ENCODE measurements at places on chromosomes 2 and 18.

DNA sequence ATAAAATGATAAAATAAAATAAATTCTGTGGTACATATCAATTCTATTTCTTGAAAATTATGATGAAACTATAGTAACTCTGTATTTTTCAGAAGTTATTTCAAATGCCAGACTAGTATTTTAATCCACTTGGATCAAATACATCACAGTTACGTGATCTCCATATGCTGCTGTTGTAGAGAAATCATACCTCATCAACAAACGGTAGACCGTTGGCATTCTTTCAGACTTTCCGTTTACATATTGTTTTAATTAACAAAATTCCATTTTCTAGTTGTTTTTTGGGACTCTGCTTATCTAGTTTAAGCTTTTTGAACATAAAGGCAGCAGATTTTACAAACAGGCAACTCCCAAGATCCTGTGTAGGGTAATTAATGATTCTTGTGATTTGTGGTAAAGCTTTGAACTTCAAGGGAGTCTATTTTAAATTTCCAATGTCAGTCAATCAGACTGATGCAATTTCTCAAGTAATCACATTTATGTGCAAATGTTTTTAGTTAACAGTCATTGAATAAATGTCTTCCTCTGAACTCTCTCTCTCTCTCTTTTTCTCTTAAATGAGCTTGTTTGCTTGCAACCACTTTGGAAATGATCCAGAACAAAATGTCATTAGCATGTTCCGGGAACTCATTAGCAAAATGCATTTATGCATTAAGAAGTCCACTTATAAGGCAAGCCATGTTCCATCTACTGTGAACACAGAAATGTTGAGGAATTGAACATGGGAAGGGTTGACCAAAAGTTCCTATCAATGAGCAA, 31.8 kb downstream of the NYAP2 start:
- DNase-seq, result no peak

GRCh38 chr18:65749841-65750240, 971 bp upstream of the CDH7 start:
- DNase-seq, result no peak

DNA sequence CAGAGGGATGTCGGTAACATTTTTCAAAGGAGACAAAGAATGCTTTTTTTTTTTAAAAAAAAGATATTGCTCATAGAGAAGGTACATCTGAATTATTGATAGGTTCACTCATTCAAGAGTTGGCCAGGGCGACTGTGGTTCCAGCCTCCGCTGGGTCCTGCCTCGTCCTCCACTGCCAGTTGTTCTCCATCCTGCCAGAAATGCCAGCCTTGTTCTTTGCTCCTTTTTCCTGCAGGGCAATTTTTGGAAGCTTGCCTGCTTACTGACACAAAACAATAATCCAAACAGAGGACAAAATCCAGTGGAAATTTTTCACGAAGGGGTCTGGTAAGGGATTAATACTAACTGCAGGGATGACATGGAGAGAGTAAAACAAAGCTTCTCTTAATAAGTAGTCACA, 1113.0 kb downstream of the CBLN2 start:
- no peak for DNase-seq

DNA sequence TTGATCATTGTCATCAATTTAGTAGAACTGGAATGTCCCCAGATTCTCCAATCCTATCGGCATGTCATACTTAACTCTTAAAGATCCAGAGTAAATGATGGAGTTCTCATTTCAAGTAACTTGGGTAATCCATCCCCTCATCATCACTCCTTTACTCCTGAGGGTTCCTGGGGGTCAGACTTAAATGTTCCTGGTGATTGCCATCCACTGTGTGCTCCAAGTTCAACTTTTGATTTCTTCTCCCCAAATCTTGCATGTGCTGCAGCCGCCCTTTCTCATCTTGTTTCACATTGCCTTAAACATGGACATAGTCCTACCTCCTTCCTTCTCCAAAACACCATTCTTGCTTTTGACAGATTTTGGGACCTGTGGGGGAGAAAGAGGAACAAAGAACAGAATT, 43.2 kb downstream of the HNMT start:
- DNase-seq, result no peak

- DNase-seq, result peak; percentile 96
These were observed 14.6 kb downstream of the TMSB10 start for GRCh38 chr2:84919885-84920580.

DNA sequence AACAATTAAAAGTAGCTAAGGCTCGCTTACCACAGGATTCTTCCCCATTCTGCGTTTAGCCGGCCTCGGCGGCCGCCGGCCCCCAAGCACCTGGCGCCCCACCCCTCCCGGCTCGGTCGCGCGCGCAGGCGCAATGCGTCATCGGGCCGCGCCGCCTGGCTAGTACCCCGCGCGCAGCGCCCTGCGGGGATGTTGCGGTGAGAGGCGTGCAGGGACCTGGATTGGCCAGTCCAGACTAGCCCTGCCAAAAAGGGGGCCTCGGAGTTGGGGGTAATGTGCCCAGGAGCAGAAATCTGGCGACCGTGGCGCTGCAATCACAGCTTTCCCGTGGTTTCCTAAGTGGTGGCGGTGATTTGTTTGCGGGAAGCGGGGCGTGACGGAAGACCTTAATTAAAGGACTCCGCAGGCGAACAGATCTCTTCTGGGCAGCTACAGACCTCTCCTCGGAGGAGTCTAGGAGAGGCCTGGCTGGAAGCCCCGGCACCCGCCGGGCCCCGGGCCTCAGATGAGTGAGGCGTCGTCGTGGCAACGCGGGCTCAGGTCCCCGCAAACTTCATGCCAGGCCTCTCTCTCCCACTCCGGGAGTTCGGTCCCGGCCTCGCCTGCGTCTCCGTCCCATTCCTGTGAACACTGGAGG, 606 bp downstream of the TMEM237 start:
- peak; percentile 81 for DNase-seq

GRCh38 chr2:51299370-51299769, 267.4 kb upstream of the NRXN1 start:
- DNase-seq, result no peak

GRCh38 chr2:128347171-128347558, 28.5 kb upstream of the HS6ST1 start:
- DNase-seq, result no peak

DNA sequence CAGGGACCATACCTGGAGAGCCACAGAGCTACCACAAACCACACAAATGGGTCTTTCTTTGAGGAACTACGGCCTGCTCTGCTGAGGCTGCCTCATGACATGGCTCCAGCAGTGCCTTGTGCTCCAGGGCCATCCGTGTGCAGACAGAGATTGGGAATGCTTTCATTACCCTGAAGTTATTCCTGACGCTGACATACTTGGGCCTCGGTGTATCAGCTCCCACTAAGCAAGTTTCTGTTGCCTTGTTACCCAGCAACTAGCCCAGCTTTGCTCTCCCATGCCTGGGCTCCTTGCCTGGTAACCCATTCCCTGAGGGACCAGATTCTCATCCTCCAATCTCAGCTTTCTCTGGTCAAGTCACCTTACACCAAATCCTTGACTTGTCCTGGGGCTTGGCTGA, 80.3 kb upstream of the FZD7 start:
- no peak for DNase-seq

GRCh38 chr2:211816754-211817153, 721.8 kb downstream of the ERBB4 start:
- no peak for DNase-seq

GRCh38 chr2:226308986-226309385, 490.6 kb downstream of the IRS1 start:
- DNase-seq, result peak; percentile 69

GRCh38 chr2:129892773-129893172, 86.7 kb upstream of the RAB6C start:
- no peak for DNase-seq

DNA sequence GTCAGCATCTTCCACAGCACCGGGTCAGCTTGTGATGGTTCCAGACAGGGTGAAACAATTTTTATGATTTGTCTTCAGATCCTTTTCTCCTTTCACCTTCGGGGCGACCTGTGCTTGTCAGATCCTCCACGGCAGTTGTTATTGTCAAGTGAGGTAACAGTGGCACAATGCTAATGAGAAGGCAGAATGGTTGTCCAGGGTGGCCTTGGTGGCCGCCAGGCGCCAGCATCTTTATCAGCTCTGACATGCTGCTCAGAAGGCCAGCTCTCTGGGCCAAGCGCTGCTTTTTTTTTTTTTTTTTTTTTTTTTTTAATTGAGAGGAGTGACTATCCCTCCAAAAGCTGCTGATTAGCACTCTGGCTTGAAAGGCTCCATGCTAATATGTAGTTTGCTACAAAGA, 52.3 kb upstream of the MGAT5 start:
- DNase-seq, result no peak

DNA sequence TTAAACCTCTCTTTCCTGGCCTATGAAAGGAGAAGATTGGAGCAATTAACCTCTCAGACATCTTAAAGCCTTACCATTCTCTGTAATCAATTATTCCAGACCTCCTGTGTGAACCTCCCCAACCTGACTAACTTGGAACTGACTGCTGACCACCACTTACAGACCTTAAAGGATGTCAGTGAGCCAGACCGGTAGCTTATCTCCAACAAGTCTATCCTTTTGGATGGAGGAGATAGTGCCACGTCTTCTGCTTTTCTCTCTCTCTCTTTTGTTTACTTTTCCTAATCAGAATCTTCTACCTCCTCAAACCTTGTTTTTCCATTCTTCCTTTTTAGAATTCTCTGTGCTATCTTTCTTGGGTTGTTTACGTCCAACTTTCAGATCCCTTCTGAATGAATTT, 57.2 kb downstream of the LRRTM1 start:
- DNase-seq, result no peak

GRCh38 chr2:74249406-74250122, 51.1 kb downstream of the MTHFD2 start:
- DNase-seq, result no peak

- peak; percentile 48 for DNase-seq
These were observed 244.6 kb downstream of the BCL2 start for GRCh38 chr18:63074981-63075404.

Data from EL (cell line).